C1 segment of cervical spinal cord (tissue), 14 donors: ENCODE measurements at places on chromosomes 3 and 15.

GRCh38 chr3:47731061-47731460 is 50.6 kb downstream of the SMARCC1 start:
- DNase-seq: no peak

DNA sequence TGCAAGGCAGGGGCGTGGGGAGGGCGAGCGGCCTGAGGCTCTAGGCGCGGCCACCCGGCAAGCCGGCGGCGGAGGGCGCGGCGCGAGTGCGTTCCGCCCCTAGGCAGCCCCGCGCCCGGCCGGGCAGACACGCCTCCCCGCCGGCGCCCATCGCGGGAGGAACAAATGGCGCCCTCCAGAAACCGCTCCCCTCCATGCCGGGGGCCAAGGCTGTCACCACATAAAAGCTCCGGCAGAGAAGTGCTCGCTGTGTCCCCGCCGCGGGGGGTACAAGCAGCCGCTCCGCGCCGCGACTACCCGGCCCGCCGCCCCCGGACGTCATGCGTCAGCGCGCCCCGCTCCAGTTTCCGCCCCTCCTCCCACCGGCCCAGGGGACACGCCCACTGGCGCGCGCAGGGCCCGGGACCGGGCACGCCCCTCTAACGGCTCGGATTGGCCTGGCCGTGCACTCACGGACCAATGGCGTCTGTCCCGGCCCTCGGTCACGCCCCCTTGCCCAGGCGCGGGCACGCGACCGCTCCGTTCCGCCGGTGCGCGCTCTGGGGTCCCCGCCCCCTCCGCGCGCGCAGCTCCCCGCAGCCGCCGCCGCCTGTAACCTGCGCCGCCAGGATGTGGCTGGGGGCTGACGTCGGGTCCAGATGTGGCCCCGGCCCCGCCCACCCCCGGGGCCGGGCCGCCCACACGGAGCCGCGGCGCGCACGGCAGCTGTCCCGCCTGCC is at the start of gene KLF13:
Gene KLF13 (plus strand): TSS at position 680 of the 719 bp plus-strand sequence. CDS start 378 bp downstream, outside the sequence.
- peak; percentile 99 for DNase-seq

DNA sequence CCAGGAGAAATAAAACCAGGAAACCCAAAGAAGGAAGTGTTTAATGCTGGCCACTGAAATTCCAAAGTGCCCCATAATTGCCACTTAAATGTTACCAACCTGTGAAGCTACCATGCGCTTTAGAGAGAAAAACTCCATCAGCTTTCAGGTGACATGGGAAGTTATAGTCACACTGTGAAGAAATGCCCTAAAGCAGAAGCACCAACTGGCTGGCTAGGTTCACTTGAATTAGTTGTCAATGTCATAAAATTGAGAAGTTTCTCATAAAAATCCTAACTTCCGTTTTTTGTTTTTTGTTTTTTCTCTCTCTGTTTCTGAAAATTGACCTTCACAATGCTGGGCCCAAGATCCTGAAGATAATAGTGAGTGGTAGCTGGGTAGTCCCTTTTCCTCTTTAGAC is 167.9 kb upstream of the CTNNB1 start:
- no peak for DNase-seq

DNA sequence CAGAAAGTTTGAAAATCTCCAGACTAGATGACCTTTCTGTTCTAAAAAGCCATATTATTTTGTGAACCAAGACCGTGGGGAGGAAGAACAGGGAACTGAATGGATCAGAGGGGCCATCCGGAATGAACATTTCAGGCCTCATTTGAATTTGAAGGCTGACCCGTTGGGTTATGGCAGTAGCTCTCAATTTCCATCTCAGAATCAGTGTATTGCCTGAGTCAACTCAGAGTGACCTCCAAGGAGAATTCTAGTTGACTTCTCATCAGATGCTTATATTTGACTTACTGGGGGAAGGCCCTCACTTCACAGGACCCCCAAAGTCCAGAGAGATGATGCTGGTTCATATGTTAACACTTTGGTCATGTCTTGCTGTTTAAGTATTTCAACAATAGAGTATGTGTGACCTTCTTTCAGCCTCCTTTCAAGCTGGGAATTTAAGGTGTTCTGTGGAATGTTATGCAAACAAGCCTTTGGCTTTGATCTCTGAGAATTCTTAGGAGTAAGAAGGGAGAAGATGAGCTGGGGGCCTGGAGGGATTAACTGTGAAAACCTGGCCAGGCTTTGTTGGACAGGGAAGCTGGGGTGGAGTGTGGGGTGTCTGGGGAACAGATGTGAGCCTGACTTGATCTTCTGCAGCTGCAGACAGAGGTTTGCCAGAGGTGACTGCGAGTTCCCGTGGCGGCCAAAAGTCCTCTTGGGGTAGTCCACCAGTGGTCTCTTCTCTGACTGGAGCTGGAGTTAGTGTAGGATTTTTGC is 111.2 kb upstream of the RGMA start:
- no peak for DNase-seq

DNA sequence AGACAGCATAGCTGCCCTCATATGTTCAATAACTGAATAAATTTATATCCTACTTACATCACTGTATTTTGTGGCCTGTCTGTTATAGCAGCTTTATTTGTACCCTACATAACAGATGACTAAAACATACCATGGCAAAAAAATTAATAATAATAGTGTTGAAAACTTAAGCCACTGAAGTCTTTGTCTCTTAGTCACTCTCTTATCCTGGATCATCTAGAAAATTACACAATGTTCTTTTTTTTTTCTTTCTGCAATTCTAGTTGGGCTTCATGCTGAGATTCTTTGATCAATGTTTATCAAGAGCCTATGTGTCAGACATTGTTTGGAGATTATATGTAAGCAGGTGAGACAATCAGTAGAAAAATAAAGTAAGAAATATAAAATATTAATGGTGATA is 519.3 kb upstream of the ARPP21 start:
- no peak for DNase-seq

- DNase-seq: no peak
These were observed 651 bp downstream of the ACTC1 start for GRCh38 chr15:34794590-34795206.

GRCh38 chr3:165439765-165440164 is 243.6 kb upstream of the SLITRK3 start:
- no peak for DNase-seq

- DNase-seq: peak; percentile 30
These were observed 526 bp downstream of the GPD1L start for GRCh38 chr3:32106929-32107362.
